Activated T-cell treated with anti-CD3 and anti-CD28 coated beads, Interleukin-2, amount 50 U/mL, for 48 hours (primary cell): ENCODE measurements at places on chromosomes 4 and X.

- DNase-seq, result no peak
These were observed 377.6 kb upstream of the GATB start for GRCh38 chr4:152138451-152138850.

DNA sequence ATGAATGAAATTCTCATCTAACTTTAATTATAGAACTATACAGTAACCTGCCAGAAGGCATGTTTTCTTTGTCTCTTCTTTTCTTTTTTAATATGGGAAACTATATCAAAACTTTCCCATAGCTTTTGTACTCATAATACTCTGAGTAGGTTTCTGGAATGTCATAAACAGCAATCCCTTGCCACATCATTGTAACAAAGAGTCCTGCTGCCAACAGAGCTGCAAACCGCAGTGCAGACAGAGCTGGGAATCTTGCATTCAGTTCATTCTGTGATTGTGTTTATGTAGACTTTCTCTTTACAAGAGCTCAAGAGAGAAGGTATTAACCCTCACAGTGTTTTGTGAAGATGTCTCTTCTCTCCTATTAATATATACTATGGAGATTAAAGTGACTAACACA lies 304.4 kb upstream of the SLIT2 start:
- no peak for DNase-seq

DNA sequence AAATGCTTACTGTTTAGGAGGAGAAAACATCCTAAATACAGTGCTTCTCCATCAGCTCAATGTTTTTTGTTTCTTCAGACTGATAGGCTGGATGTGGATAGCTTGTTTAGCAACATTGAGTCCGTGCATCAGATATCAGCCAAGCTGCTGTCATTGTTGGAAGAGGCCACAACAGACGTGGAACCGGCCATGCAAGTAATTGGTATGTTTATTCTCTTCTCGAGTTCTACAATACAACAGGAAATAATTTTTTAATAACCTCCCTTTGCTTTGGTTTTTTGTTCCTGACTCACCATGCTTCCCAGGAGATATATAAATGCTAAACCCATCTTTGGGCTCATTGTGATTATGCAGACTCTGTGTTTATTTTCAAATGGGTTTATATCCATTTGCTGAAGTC lies 60.9 kb downstream of the ARHGEF38 start:
- no peak for DNase-seq

DNA sequence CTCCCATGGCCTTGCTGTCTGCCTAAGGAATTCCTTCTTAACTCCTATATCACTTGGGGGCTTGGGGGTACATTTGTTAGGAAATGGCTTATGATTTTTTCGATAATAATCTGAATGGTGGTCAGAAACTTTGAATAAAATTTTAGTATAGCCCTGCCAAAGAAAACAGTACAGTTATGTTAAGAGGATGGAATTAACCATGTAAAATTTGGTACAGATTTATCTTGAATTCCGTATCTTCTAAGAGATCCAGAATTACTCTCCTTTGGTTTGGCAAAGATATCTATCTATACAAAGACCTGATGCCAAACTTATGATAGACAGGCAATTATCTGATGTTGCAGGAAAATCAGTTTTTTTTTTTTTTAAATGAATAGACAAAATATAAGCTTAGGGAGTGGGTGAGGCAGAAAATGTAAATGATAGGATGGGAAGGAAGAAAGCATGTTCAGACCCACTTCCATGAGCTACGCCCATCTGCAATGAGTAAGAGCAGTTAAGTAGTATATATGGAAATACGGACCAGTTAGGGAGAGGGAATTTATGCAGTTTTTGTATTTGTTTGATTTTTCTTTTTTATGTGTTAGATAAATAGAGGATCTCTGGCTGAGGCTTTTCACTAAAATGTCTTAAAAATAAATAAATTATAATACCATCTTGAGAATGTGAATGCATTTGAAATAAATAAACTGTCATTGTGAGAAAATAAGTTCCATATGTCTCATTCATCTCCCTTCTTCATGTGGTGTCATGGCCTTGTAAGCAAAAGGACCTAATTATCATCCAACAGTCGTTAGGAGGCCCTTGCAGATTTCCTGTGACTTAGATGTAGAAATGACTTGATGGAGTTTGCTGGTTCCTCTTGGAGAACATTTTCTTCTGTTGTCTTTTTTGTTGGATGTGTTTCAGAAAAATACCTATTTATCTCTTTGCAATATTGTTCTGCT lies 389.6 kb downstream of the ARHGAP24 start:
- DNase-seq, result no peak
